ENCODE measurements at places on chromosomes 2 and 18.

GRCh38 chr2:101064125-101064502 is 62.0 kb downstream of the RPL31 start:
- no peak for DNase-seq

DNA sequence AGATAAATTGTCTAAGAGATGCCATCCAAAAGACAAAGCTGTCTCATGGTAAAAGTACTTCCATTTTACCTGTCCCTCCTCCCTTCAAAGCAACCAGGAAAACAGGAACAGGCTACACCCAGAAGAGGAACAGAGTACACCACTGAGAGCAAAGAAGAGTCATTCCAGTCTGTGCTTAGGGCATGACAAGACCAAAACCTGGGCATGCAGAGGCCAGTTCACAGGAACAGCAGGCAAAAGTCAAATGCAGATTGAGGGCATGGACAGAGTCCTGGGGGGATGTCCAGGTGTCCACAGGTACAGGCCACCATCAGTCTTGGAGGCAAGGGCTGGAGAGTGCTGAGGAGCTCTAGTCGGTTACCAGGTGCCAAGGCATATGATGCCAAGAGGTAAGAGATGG is 23.7 kb downstream of the PLEK start:
- no peak for DNase-seq

- DNase-seq = no peak
These were observed 304.4 kb downstream of the CCDC178 start for GRCh38 chr18:33135951-33136660.

- no peak for DNase-seq
These were observed 139.5 kb upstream of the DAPL1 start for GRCh38 chr2:158655628-158656027.

DNA sequence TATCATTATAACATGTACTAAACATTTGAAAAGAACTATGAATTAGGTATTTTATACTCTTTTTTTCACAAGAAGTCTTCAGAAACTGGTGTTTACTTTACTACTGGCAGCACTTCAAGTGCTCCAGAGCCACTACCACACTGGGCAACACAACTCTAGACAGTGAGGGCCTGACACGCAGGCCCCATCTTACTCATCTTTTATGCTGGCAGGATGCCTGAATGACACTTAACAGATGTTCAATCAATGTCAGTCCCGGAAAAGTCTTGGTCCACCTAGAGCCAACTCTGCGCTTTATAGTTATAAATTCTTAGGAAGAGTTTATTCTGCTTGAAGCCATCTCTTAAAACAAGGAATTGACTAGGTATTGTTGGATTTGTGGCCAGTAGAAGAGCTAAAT is 8.7 kb upstream of the WIPF1 start:
- no peak for DNase-seq

DNA sequence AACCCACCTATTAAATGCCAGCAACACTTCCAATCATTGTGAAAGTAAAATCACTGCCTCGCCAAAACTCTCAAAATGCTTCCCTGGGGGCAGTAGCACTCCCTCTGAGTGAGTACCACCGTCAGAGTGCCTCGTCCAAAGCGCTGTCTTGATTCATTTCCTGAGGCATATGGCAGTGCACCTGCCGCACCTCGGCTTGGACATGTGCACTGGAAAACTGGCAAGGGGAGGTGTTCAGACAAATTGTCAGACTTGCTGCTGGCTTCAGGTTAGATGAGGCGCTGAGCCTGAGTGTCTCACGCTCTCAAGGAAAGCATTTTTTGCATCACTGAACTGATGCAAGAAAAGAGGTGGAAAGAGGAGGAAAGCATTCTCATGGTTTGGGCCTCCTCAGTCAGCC is 132.8 kb downstream of the ATL2 start:
- no peak for DNase-seq

- DNase-seq = no peak
These were observed 53.9 kb upstream of the SETBP1 start for GRCh38 chr18:44626807-44627206.

- DNase-seq = no peak
These were observed 100.5 kb downstream of the TACR1 start for GRCh38 chr2:75098856-75099255.

DNA sequence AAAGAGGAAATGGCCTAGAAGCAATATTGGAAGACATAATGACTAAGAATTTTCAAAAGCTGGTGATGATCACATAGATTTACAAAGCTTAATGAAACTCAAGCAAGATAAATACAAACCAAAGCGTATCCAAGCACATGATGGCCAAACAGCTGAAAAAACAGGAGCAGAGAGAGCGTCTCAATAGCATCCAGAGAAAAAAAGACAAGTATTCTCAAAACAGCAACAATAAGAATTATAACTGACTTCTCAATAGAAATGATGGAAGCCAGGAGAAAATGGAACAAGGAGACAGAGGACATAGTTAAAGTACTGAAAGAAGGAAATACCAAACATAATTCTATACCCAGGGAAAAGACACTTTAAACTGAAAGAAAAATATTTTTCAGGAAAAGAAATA is 437.2 kb upstream of the TNP1 start:
- no peak for DNase-seq

DNA sequence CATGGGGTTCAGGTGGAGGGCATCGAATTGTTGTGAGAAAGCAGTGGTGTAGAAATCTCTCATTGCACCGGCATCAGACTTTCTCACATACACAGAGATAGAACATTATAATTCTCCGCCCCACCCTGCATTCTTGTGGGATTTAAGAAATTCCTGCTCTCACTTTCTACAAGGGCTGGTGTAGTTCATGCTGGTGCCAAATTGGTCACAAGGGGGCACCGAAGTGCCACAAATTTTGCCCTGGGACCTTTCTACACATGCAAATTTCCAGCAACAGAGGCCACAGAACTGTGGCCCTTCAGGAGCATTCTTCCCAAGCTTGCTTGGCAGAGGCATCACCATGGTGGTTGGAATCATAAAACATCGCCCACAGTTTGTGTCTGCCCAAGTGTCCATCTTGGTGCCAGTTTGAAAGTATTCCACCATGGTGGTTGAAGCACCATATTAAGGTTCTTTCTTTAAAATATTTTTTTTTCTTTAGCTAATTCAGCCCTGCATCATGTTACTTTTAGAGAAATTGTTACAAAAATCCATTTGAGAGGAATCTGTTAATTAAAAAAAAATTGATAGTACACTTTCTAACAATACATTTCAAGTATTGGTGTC is 521.2 kb upstream of the FANCL start:
- DNase-seq = no peak
